ENCODE measurements at places on chromosomes 6 and 20.

- DNase-seq: no peak
Observed at GRCh38 chr20:62487561-62488354, 12.0 kb upstream of the GATA5 start.

GRCh38 chr6:136609873-136610706 is 59.9 kb upstream of the MAP7 start:
- DNase-seq: no peak

- DNase-seq: no peak
Observed at GRCh38 chr6:17107863-17108262, 6.0 kb downstream of the STMND1 start.

- no peak for DNase-seq
Observed at GRCh38 chr20:41342474-41343464, 2.1 kb downstream of the LPIN3 start.

GRCh38 chr6:162726947-162727321 is 632 bp downstream of the PRKN start:
- DNase-seq: no peak

DNA sequence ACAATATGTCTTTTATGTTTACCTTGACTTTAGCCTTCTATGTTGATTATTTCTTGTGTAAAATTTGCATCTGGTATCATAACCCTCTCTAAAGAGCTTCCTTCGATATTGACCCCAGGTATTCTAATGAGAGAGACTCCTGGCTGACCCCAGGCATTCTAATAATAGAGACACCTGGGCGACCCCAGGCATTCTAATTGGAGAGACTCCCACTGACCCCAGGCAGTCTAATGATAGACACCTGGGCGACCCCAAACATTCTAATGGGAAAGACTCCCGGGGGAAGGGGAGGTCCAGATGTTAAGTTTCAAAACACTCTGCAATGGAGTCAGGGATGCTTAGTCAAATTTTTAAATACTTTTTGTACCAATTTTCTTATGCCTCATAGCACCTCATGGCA is 726.4 kb downstream of the COL12A1 start:
- no peak for DNase-seq

DNA sequence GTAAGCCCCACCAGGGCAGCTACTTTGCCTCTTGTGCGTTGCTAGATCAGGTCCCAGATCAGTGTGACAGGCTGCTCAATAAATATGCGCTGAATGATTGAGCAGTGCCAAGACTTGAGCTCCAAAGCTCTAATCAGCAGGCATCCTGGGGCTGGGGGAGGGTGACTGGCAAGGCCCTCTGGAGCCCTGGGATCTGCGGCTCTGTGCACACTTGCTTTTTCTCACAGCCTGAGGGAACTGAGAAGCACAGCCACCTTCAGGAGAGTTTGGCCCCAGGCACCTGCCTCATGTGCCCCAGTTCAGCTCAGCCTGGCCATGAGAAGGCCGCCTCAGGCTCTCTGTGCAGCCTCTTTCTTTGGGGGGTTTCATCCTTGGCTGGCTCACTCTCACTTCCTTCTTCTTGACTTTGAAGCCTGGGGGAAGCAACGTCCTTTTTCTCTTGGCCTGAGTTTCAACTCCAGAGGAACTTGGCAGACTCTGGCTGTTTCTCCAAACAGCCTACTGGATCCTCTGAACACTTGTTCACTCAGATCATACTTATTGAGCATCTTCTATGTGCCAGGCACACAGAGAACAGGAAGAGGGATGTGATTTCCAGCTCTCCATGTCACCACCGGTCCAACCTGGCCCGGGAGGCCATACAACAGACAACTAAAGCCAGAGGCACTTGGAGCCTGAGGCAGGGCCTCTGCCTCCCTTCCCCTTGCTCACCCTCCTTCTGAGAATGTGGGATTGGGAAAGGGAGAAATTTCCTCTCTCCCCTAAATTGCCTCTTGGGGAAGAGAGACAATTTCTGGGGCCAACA is 114.0 kb downstream of the VEGFA start:
- DNase-seq: no peak

- DNase-seq: no peak
Observed at GRCh38 chr6:149267072-149267471, 50.4 kb upstream of the TAB2 start.

DNA sequence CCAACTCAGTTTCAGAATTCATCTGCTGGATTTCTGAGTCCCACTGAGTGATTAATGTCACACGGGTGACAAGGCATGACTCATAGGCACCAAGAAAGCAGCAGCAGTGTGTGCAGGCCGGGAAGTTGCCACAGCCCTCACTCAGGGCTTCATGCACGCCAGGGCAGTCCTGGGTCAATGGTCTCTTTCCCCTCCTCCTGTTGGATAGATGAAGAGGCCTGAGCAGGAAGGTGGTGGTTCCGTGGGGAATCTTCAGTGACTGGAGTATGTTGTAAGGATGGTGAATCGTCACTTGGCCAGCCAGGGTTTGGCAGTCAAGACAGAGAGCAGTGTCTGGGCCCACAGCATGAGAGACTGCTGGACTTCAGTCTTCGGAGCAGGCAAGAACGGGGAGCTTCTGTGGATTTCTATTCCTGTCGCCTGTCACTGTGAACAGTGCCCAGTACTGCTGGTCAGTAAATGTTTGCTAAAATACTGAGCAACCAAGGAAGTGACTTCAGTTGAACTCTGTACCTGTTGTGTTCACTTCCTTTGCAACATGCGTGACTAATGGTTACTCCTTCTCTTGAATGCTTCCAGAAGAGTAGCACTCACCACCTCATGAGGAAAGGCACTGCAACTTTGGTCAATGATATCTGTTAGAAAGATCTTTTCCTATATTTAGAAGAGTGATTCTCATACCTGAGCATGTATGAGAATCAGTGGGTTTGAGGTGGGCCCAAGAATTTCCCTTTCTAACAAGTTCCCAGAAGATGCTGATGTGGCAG is 62.0 kb upstream of the CD93 start:
- DNase-seq: no peak

DNA sequence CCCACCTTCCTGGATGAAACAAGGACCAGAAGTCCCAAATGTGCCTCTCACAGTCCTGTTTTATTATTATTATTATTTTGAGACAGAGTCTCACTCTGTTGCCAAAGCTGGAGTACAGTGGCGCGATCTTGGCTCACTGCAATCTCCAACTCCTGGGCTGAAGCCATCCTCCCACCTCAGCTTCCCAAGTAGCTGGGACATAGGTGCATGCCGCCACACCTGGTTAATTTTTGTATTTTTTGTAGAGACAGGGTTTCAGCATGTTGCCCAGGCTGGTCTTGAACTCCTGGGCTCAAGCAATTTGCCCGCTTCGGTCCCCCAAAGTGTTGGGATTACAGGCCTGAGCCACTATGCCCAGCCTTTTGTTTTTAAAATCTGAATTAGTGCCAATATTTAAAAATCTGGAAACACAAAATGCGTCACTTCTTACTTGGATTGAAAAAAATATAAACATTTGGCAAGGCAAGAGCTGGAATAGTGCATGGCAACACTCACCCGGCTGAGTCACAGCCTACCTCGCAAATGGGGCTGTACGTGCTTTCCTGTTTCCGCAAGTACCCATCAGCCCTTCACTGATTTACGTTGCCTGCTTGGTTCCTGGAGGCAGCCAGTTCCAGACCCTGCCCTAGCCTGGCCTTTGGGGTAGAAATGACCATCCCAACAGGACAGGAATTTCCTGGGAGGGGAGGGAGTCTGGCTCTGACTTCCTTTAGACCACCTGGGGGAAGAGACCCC is 6.3 kb downstream of the SDCBP2 start:
- DNase-seq: no peak

DNA sequence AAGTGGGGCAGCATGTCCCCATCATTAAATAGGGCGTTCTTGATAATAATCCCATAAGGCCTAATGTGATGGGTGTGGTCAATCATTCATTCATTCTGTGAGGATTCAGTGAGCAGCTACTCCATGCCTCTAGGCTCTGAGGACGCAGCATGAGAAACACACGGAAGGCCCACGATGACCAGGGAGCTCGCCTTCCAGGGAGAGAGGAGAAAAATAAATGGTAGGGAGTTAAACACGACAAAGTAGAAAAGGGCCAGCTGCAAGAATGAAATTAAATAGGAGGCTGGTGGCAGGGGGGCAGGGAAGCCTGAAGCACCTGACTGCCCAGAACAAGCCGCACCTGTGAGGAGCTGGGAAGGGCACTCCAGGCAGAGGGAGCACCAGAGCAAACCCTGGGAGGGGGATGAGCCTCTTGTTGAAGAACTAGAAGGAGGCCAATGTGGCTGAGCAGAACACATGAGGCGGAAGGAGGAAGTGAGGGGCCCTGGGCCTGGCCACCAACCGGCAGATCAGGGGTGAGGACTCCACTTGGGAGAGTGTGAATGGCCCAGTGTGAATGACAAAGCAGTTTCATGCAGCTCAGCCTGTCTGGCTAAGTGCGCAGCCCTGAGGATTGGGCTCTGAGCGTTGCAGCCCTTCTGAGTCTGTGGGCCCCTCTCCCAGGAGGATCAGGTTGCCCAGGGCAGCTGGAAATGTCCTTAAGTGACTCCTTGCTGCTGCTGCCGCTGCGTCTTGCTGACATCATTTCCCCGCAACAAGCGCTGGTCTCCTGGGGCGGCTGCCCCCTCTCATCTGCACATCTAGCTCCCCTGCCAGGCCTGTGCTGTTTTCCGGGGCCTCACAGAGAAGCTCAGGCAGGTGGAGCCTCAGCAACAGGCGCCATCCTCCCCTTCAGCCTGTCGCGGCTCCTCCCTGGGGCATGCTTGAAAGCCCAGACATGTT is 99.9 kb downstream of the CDH26 start:
- DNase-seq: no peak

GRCh38 chr20:3318226-3318884 is 79.4 kb upstream of the SLC4A11 start:
- no peak for DNase-seq

- DNase-seq: no peak
Observed at GRCh38 chr6:38730140-38730862, 15.2 kb downstream of the DNAH8 start.

- DNase-seq: no peak
Observed at GRCh38 chr6:157681041-157681650, 141.9 kb upstream of the SNX9 start.

GRCh38 chr20:58824843-58825242 is 25.9 kb downstream of the GNAS-AS1 start:
- DNase-seq: no peak

- no peak for DNase-seq
Observed at GRCh38 chr20:2946988-2947961, 74.0 kb downstream of the PTPRA start.

DNA sequence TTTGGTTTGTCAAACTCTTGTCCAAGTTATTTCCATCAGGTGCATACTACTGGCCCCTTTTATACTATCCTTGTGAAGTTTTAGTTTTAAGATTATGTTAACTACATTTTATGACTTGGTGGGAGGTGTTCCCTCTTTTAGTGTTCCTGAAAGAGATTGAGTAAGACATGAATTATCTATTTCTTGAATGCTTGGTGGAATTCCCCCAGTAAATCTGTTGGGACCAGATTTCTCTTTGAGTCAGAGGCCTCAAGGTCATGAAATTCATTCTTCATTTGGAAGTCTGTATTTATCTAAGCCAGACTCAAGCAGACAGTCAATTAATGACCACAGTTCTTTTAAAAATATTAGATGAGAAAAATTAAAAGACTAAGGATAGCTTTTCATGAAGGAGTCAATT is 81.3 kb downstream of the MOXD1 start:
- DNase-seq: no peak

GRCh38 chr6:203661-204060 is 88.6 kb upstream of the DUSP22 start:
- DNase-seq: no peak

- no peak for DNase-seq
Observed at GRCh38 chr20:32999603-33000250, 4.5 kb downstream of the SUN5 start.

GRCh38 chr6:69861986-69862385 is 4.4 kb upstream of the COL19A1 start:
- no peak for DNase-seq

DNA sequence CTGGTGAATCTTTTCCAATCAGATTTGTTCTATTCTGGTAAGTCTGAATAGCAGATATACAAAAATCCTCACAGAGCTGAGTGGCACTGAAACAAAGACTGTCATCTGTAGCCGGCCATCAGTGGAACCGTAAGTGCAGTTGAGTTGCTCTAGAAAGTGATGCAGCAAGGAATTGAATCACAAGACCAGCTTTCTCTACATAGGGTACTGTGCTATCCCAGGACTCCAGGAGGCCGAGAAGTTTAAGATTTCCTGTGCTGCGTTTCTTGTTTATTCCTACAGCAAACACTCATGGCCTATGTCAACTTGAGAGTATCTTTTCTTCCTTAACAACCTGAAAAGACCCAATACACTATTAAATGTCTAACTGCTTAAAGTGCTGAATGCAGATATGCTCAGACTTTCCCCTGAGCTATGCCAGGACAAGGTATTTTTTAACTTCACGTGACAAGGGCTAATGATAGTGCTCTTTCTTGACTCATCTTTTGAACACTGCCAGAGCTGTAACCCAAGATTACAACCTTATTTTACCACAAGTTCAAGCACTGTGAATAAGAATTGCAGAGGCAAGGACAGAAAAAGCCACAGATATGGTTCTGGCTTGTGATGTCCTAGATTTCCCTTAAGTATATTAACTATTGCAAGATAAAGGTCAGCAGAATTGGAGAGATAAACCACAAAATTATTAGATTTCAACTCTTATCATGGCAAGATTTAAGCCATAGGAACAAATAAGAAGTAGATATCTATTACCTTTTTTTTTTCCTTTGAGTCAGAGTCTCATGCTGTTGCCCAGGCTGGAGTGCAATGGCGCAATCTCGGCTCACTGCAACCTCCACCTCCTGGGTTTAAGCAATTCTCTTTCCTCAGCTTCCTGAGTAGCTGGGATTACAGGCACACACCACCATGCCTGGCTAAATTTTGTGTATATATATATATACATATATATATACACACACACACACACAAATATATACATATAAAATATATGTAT is 71.6 kb downstream of the GJA1 start:
- no peak for DNase-seq

DNA sequence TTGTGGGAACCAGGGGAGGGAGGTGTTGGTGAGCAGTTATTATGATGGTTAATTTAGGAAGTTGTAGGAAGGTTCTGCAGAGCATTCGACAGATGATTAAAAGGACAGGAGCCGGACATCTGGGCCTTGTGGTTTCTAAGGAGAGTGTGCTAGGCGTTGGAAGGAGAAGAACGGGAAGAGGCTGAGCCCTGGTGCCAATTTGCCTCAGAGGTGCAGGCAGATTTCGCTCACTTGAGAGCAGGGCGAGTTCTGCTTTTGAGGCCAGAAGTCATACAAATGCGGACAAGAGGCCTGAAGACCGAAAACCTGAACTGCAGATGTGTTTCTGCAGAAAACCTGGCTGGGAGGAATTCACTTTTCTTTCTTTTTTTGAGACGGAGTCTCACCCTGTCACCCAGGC is 30.5 kb upstream of the RPS6KA2 start:
- DNase-seq: no peak

- DNase-seq: no peak
Observed at GRCh38 chr6:14472255-14472985, 354.8 kb downstream of the CD83 start.
